ENCODE measurements at places on chromosomes 16 and 17.
A peak's percentile ranks its signal among the peaks of the same experiment; 100 is the strongest.

GRCh38 chr16:4537376-4538343 is 913 bp downstream of the CDIP1 start:
- no peak for DNase-seq

DNA sequence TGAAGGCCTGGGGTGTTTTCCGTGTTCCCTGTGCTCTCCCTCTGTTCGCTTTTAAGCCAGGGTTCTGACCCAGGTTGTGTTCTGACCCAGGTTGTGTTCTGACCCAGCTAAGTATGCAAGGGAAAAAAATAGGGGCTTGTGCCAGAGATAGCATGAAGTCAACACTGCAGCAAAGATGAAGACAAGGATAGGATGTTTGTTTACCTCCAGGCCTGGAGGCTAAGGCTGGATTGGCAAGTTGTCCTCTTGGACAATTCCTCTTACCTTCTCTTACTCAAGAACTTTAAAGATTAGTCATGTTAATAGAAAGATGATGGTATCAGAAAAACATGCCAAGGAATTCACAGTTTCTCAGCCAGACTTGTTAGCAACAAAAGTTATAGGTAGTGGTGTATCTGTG is 19.4 kb downstream of the LYRM9 start:
- DNase-seq: no peak

DNA sequence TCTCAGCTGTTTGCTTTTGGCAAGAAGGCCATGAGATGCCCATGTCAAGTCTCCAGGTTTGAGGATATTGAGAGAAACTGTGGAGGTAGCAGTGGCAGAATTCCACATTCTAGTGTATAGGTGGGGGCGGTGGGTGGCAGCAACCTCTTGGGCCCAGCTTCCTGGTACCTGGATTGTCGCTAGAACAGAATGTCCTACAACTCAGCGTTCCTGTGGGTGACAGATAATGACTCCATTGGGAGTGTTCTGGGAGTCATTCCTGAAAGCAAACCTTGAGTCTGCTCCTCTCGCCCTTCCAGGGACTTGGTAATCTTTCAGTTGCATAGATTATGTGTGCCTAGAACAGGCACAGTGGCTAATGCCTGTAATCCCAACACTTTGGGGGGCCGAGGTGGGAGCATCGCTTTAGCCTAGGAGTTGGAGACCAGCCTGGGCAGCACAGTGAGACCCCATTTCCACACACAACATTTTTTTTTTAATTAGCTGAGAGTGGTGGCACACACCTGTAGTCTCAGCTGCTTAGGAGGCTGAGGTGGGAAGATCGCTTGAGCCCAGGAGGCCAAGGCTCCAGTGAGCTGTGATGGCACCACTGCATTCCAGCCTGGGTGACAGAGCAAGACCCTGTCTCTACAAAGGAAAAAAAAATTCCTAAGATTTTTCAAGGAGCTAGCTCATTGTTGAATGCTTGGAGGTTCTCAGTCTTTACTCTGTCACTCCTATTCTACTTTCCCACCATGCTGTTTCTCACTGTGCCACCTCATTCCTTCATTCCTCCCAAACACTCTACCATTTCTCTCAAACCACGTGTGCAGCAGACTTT is 37.9 kb upstream of the METTL16 start:
- DNase-seq: no peak

DNA sequence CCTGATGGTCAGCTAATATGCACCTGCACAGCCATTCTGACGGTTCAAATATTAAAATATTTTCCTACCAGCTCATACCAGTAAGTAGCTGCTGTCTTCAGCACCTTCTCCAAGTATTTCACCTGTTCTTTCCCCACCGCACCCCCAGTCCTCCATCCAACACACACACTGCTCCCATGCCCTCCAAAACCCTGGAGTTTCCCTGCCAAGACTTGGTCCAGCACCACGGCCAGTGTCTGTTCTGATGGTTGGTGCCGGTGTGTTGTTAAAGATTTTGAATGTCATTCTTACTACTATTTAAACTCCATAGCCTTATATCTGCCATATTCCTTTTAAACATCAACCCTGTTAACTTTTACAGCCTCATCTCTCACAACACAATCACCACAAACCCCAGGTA is 142.4 kb downstream of the GSG1L start:
- no peak for DNase-seq

- peak; percentile 9 for DNase-seq
These were observed 7.4 kb upstream of the SCIMP start for GRCh38 chr17:5241861-5242671.

DNA sequence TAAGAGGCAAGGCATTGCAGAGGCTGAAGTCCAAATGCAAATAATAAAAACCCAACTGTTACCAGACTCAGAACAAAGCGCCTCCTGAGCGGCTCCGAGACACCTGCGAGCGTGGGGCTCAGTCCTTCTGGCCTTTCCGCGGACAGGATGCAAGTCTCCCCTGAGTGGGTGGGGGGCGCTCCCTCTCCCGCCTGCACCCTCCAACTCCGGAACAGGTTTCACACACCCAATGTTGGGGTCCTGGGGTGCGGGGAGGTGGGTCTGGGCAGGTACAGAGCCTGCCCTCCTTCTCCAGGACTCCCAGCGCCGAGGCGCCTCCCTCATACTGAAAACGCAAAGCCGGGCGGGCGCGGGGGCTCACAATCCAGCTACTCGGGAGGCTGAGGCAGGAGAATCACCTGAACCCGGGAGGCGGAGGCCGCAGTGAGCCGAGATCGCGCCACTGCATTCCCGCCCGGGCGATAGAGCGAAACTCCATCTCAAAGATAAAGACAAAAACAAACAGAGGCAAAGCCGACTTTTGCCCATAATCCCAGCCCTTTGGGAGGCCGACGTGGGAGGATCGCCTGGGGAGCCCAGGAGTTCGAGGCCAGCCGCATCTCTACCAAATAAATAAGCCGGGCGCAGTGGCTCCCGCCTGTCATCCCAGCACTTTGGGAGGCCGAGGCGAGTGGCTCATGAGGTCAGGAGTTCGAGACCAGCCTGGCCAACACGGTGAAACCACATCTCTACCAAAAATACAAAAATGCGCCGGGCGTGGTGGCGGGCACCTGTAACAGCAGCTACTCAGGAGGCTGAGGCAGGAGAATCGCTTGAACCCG is 893 bp downstream of the GINS2 start:
- peak; percentile 10 for DNase-seq

- DNase-seq: no peak
These were observed 22.1 kb downstream of the IRF8 start for GRCh38 chr16:85921026-85921425.

DNA sequence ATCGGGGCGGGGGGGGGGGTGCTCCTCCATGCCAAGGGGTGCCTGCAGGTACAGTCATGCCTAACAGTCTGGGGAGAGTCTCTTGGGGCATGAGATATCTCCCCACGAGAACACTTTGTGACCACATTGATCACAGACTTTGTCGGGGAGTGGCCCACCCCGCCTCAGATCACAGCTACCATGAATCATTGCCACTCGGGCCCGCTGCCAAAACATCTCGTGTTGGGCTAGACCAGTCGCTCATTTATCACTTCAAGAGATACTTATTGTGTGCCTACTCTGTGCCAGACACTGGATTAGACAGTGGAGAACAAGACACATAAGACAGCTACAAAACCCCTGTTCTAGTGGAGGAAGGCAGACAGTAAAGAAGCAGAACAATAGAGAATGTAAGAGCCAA is 72.6 kb downstream of the CLEC16A start:
- DNase-seq: peak; percentile 25

GRCh38 chr17:28726226-28726626 is at the start of gene TLCD1:
Gene TLCD1, minus strand, starts transcription at chr17:28726233. Its CDS starts 136 bp downstream, at chr17:28726097.
- peak; percentile 65 for DNase-seq

GRCh38 chr17:50147841-50148225 is 2.6 kb downstream of the PPP1R9B start:
- DNase-seq: no peak

DNA sequence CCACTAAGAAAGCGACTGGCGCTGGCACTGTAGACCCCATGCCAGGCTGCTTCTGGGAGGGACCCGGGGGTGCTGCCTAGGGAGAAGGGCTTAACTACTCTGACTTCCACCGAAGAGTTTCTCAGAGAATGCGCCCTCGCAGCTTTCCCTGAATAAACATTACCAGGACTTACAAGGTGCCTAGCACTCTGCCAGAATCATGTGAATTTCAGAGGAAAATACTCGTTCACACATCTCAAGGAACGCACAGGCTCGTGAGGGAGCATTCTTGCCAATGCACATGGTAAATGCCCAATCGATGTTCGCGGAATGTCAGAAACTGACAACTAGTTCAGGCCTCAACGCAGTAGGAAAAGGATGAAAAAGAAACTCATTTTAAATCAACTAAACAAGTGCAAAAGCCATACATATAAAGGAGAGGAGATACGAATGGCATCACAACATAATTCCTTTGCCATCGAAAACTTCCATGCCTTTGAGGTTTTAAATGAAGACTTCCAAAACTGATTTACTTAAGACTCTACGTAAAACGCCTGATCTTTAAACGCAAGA is 999 bp downstream of the CMC2 start:
- no peak for DNase-seq
